ENCODE measurements at places on chromosomes 3 and 15. TPM values are rescaled to one million over a fixed set of nuclear protein-coding genes. Genes with fewer than 3 reads are reported as not detected.

DPPA2 gene
- not detected for total RNA-seq

CHRNA7 gene
- 0.55 TPM for total RNA-seq

FOXB1 gene
- total RNA-seq: not detected

CKMT1B gene
- 0.25 TPM for total RNA-seq

CMTM7 gene
- total RNA-seq: 4.4 TPM

SPCS1 gene
- 84.1 TPM for total RNA-seq

SLC22A14 gene
- not detected for total RNA-seq

GP5 gene
- total RNA-seq: not detected

- DNase-seq: no peak
These were observed 28.5 kb upstream of the CMTM6 start for GRCh38 chr3:32531010-32531647.

- DNase-seq: no peak
These were observed 52.5 kb downstream of the EOMES start for GRCh38 chr3:27669591-27669990.

DNA sequence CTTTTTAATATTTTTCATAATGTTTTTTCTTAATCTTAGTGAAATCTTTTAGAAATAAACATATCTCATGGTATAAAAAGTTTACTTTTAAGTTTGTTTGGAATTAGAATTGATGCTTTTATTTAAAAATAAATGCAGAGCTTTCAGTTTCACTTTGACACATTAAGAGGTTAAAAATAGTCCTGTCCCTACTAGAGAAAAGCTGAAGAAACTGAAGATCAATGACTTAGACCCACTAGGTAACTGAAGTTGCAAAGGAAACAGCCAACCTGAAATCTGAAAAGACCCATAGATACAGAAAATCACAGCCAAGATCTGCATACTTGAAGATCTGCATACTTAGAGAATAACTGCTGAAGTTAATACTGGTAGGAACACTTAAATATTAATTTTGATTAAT is 237.6 kb downstream of the RAP2B start:
- no peak for DNase-seq

DNA sequence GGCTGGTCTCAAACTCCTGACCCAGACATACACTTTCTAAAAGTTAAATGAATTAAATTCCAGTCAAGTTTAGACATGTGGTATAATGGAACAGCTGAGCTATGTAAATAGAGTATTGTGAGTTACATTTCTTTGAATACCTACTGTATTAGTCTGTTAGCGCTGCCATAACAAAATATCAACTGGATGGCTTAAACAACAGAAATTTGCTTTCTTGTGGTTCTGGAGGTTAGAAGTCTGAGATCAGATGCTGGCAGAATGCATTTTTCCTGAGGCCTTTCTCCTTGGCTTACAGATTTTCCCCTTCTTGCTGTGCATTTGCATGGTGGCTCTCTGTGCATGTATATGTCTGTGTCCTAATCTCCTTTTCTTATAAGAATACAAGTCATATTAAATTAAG is 101.5 kb upstream of the TGFBR2 start:
- DNase-seq: no peak

DNA sequence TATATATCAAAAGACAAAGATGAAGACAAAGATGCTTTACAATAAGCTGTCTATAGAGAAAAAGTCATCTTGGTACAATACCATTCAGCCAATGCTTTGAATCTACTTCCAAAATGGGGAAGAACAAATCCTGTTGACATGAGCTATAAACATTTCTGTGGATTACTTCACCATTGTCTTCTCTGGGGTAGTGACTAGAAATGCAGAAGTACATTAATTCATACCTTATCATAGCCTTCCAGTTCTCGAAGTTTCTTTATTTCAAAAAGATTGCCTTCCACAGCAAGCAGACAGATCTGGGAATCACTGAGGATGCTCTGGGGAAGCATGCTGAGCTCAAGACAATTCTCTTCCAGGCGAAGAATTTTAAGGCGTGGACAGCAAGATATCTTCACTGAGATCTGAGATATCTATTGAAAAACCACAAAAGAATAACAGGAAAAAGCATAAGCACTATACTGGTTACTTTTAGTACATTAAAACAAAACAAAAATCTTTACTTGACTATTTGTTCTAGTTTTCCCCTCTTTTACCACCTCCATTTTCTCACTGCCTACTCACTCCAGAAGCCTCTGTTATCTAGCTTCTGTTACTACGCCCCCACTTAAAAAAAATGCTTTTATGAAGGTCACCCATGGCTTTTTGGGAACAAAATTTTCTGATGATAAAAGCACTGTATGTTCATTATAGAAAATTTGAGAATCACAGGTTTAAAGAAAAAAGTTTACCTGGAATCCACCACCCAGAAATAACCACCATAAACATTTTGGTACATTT is 3.6 kb downstream of the LRRC57 start:
- no peak for DNase-seq

- no peak for DNase-seq
These were observed 54.6 kb downstream of the SST start for GRCh38 chr3:187615630-187616029.

DNA sequence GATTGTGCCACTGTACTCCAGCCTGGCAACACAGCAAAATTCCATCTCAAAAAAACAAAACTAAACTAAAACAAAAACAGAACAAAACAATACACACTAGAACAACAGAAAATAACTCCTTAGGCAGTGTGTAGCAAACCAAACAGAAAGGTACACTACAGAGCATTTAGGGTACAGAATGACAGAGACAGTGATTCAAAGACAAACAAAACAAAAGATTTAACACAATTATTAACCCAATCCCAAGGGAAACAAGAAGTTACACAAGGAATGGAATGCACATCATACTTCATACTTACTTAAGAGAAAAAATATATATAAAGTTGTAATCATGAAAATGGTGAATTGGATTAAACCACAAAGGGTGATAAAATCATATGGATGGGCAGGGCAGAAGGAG is 12.9 kb downstream of the SLC25A20 start:
- DNase-seq: no peak

DNA sequence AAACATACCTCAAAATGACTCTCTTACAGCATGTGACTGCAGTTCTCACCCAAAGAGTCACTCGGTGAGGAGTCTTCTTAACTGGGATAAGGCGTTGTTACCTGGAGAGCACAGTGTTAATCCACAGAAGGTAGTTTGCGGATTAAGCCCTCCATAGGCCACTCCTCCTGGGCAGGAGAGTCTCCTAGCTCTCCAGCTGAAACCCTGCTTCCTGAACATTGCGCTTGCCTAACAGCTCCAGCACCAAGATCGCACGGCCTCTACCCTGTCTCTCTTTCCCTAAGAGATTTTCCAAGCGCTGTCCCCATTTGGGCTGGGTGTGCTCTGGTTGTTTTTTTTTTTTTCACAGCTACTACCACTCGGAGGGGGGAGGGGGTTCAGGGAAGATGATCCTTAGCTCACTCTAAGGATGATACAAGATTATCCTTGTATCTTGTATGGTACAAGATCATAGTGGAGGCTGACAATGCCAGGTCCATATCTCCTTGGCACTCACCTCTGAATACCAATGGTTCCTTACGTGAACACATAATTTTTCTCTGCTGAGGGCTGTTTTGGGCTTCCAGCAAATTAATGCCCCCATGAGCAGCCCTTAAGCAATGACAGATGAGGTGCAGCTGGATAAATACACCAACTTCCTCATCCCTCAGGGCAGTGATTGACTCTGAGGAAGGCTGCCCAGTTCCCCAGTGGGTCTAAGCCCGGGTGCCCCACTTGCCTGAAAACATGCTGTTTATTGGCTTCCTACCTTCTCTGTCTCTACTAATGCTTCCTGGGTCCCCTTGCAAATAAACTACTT is 185.2 kb upstream of the TSC22D2 start:
- no peak for DNase-seq

DNA sequence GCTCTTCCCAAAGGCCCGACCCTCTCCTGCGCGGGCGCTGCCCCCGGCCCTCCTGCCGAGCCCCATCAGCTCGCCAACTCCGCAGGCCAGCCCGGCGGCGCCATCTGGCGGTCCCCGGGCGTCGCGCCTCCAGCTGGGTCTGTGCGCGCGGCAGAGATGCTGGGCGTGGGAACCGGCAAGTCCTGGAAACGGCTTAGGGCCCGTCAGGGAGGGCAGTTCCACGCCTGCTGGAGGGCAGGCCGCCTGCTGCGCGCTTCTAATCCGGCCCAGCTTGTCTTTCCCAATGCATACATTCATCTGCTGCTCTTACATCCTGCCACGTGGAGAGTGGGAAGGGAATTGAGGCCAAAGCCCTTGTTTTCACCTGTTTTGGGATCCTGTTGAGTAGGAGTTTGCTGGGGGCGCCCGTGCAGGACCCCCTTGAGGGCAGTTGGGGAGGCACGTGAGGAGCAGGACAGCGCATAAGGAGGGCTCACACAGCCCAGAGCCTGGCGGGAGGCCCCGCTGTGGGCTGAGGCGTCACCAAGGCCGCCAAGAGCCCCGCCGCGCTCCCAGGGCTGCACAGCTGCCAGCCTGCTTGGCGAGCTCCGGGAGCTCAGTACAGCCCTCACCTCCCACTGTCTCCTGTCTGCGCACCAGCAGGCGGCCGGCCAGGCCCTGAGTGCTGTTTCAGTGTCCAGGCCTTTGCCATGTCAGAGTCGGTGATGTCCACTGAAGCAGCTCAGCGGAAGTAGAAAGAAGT is 165.6 kb downstream of the NSMCE3 start:
- peak; percentile 85 for DNase-seq

DNA sequence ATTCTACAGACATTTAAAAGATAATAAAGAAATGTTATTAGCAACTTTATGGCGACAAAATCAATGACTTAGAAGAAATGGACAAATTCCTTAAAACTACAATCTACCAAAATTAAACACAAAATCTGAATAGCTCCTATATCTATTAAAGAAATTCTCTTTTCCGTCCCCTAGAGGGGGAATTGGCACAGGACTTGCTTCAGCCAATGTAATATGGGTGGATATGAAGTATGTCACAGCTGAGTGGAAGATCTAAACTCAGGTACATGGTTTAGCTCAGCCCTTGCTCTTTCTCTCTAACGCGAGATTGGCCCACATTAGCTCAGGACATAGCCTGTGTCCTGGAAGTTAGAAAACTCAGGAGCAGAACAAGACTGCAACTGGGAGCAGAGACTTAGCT is 79.3 kb downstream of the DNAH12 start:
- DNase-seq: no peak

GRCh38 chr3:17069754-17070153 is 185.0 kb downstream of the PLCL2 start:
- DNase-seq: no peak

DNA sequence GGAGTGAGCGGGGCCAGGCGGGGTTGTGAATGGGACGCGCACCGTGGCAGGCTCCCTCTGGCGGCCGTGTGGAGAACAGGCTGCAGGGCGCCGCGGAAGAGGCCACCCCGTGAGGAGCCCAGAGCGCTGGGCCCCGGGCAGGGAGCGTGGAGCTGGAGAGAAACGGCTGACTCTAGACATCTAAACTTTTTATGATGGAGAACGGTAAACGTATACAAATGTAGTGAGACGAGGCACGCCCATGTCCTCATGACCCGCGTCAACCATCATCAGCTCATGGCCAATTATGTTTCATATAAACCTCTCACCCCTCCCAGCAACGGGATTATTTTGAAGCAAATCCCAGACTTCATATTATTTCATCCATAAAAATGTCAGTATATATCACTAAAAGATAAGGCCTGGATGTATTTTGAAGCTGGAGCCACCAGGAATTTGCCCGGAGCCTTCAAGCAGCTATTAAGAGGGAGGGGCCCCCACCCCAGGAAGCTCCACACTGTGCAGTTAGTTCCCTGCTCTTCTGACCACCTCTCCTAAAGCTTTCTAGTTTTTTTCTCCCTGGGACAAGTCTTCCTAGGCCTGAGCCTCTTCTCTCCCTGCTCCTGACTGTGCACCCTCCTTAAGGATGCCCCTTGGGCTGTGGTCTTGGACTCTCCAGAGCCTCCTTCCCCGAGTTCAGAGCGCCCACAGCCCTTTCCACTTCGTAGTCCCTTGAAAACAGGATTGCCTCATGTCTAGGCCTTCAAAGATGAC is 149.5 kb downstream of the SMAD6 start:
- DNase-seq: peak; percentile 92

DNA sequence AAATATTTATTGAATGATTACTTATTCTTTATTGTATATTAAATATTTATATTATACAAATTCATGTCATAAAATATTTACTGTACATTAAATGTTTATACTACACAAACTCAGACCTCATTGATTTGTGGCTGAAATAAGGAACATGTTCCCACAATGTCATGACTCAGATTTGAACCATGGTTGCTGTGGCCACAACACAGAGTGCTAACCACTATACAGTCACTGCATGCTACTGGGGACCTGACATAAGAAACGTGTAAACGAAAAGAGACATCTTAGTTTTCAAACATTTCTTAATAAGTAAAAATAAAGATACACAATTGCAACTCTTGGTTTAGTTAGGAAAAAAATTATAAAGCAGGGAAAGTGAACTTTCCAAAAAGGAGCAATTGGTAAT is 99.1 kb upstream of the AGTR1 start:
- no peak for DNase-seq

DNA sequence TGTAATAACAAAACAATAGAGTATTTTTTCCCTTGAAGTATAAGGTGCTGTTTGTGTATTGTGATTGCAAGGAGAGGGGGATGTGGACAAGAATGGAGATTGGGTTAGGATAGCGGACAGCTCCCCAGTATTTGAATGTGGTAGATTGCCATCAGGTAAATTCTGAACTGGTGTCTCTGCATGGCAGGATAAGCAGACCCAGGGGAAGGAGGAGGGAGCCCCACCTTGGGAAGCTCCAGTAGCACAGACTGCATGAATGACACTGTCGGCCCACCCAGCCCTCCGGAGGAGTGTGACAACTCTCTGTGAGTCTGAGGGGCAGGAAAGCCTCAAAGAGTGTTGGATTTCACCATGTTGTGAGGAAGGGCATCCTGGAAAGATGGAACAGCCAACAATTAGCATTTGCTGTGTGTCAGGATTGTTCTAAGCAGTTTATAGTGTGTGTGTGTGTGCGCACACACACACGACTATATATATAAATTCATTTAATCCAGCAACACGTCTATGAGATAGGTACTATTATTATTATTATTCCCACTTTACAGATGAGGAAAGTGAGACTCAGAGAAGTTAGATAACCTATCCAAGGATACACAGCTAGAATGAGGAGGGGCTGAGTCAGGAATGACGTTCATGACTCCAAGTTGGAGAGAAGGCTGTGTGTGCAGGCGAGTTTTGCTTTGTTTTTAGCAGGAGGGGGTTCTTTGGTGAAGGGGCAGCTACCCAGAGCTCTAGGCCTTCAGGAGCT is 63.4 kb upstream of the LCTL start:
- DNase-seq: no peak

DNA sequence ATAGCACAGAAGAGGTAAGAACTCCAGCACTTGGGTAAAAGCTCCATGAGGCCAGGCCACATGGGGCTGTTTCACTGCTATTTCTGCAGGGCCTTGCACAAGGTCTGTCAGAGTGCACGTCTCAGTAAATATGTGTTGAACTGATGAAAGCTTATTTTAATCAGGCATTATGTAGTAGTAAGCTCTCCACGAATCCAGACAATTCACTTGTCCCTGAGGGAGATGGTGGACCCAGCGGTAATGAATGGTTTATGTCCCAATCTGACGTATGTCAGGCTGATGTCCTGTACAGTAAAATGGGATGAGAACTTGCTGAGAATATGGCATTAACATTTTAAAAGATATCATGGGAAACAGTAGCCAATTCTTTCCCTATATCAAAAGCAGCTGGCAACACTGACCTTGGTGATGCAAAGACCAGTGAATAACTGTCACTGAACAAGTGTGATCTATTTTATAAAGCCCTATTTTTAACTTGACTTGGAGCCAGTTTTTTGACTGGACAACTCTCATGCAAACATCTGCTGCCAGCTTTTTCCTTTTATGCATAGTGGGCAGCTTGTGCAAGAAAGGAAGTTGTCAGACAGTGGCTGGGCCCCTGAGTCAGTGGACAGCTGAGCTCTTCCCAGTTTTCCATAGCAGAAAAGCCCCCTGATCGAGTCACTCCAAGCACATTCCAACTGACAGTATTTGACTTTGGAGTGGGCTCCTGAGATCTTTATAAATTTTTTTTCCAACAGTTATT is 519.8 kb upstream of the MDFIC2 start:
- DNase-seq: peak; percentile 28
